ENCODE measurements at places on chromosomes 1 and 21.
A peak's percentile ranks its signal among the peaks of the same experiment; 100 is the strongest.

DNA sequence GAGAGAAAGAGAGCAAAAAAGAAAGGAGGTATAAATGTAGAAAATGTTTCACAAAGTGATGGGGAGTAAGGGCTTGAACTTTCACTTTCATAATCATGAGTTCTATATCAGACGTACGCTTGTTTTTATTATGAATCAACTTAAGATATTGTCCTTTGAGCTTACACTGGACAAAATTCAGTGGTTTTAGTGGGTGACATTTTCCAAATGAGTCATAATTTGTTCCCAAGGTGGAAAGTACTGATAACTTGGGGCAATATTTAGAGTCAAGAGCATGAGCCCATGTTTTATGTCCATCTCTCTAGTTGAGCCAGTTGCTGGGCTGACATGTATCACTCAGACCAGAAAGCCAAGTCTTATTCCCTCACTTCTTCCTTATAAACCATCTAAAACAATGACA, 161.6 kb downstream of the CHRM3 start:
- no peak for DNase-seq

GRCh38 chr1:11324567-11325165, 51.7 kb downstream of the UBIAD1 start:
- no peak for DNase-seq

DNA sequence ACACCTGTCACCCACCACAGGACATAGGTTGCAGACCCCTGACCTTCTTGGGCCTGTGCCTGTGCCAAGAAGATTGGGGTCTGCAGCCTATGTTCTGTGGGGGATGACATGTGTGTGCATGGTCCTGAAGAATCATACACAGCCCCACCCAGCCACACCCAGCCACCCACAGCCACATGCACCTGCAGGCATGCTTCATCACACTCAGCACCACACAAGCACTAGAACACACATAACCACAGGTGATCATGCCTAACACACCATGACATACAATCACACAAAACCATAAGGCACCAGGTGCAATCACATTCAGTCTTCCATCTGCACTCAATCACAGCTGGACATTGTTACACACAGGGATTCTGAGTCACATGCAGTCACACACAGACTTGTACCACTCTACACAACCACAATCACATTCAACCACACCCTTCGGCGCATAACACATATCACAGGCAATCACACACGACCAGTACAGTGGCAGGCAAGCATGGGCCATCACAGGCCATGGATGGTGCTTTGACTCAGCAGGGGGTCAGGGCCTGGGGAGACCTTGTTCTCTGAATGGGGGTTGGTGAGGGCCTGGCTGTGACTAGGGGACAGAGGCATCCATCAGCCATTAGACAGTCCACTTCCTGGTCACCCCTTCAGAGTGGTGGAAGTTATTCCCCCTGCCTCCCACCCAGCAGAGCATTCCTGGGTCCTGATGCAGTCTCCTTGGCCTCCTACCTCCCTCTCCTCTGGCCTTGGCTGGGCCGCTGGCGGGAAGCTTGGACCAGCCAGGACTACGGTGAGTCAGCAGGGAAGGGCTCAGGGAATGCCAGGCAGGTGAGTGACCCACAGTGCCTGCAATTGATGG, 44.3 kb upstream of the EPS8L3 start:
- no peak for DNase-seq

- no peak for DNase-seq
These were observed 10.3 kb downstream of the CAP1 start for GRCh38 chr1:40050863-40051262.

DNA sequence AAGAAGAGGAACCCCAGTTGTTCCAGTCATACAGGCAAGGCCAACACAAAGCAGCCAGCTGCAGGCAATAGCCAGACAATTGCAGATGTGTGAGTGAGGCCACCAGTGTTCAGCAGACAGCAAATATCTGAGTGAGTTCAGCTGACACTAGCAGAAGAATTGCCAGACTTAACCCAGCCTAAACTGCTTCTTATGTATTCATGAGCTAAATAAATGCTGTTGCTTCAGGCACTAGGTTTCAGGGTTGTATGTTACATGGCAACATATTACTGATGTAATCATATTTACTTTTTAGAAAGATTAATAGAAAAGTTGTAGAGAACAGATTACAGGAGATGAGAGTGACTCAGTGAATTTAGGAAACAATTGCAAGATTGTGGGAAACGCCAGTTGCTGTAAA, 129.8 kb upstream of the CHODL start:
- no peak for DNase-seq

- DNase-seq = peak; percentile 89
These were observed 21.9 kb upstream of the PIK3CD start for GRCh38 chr1:9629445-9630201.

GRCh38 chr1:36268981-36269380, 37.2 kb upstream of the SH3D21 start:
- no peak for DNase-seq

DNA sequence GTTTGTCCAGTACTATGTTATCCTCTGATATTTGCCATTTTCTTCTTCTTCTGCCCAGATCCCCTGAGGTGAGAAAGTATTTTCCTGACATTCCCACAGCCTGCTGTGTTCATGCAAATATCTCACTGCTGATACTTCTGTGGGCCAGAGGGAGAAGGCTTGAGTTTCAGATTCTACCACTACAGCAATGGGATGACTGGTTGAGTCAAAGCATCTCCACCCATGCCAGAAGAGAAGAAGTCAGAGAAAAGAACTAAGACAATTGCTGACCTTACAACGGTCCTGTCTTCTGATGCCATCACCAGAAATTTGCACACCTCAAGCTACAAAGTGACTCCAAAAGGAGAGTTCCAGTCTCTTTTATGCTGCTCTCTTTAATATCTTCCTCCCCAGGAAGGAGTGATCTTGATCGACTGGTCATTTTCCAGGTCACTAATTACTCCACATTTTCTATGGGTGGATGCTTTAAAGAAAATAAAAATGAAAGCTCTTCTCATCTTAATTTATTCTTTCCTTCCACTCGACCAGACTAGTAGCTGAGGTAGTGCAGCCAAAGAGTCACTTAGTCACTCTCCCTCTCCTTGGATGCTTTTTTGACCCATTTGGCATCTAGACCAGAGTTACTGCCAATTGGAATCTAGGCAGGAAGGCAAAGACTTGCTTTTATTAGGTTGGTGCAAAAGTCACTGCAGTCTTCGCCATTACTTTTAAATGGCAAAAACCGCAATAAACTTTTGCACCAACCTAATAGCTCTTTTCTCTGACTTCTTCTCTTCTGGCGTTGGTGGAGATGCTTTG, 195.1 kb downstream of the PTPRC start:
- DNase-seq = no peak
